ENCODE measurements at places on chromosomes 1 and 21.

DNA sequence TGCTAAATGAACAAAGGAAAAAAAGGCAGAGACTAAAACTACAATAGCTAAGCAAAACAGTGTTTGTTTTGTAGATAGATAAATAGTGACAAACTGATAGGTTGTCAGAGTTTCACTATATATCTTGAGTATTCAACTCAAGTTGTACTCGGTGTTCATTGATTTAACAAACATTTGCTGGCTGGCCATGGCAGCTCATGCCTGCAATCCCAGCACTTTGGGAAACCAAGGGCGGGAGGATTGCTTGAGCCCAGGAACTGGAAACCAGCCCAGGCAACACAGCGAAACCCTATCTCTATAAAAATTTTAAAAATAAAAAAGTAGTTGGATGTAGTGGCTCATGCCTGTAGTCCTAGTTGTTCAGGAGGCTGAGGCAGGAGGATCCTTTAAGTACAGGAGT, 17.3 kb downstream of the C1orf185 start:
- no peak for DNase-seq

GRCh38 chr1:38686167-38686926, 173.2 kb downstream of the RRAGC start:
- no peak for DNase-seq

DNA sequence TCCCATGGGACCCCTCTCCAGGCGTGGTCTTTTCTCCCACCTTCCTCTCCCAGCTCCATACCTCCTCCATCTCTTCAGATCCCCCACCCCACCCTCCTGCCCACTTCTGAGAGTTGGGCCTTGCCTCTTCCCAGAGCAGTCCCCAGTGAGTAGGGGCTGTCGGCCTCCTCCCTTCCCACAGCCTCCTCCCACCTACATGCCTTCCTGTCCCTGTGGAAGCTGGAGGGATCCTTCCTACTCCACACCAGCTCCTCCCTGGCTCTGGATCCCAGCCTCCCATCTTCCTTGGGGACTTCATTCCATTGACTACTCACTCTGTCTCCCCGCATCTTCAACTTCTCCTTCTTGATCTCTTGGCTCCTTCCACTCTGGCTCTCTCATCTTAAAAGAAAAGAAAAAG, 24.9 kb downstream of the KCNQ4 start:
- no peak for DNase-seq

DNA sequence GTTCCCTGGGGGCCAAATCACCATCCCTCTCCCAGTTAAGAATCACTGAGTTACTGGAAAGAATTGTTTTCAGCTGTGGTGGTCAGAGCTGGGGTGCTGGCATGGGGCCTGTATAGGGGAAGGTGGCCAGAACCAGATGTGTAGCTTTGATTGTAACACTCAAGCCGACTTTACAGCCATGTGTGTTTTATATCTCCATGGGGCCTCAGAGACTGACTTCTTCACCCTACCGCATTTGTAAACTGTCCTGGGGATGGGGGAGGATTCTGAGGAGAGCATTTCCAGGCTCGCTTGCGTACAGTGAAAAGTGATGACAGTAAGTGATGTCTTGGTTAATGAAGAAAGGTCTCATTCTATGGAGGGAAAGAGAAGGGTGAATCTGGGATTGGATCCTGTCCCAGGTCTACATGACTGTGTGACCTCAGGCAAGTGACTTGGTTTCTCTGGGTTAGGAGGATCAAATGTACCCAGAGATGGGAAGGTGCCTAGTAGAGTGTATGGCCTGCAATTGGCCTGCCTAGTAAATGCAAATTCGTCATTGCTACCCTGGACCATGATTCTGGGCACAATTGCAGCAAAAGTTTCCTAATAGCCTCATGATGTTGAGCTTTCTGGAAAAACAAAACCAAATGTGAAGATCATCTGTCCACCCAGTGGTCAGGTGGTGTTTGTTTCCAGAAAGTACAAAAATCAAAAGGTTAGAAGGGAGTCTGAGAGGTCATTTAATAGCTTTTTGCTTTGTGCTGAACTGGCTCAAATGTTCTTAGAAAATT, 49.7 kb upstream of the RCC2 start:
- no peak for DNase-seq

DNA sequence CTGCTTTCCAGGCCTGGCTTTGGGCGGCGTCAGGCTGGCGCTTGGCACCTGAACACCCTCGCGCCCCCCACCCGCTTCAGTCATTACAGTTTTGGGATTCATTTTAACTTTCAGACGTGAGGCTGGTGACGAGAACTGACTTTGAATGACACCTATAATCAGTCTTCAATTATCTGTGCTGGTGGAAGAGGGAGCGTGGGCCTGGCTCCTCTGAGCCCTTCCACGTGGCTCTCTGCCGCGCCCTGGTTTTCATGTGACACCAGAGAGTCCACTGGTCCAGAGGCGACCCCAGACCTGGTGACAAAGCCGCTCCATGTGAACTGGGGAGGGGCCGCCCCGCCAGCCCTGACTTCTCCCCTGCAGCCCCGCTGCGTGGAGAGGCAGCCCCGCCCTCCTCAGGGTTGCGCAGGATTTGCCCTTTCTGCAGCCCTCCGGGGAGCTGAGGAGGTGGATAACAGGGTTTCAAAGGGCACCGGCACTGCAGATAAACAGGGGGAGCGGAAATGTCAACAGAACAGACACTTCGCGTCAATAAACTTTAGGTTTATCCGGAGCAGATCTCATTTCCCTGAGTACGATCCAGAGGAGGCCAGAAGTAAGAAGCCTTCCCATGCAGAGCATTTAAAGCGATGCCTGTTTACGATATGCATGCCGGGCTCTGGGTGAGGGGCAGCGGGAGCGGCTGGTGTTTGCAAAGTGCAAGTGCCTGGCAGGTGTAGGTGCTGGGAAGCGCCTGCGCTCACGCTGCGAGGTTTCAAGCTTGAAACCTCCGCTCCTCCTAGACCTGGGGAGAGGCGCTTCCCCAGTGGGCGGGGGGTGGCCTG, 56.4 kb downstream of the AJAP1 start:
- DNase-seq = no peak

Measured in activated T-cell treated with anti-CD3 and anti-CD28 coated beads for 48 hours (primary cell).